Glomerular endothelial cell (primary cell): ENCODE measurements at places on chromosomes 3 and 15.

DNA sequence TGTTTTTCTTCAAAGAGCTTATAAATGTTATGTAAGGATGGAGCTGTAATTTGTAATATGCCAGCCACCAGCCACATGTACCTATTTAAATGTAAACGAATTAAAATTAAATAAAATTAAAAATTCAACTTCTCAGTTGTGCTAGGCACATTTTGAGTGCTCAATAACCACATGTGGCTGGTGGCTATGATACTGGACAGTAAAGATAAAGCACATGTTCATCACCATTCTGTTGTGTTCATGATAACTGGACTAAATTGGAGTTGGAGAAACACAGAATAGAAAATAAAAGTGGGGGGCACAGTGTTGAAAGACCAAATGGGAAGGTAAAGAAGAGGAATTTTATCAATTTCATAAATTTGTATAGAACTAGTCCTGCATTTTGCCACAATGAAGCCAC, 49.8 kb upstream of the DAZL start:
- no peak for DNase-seq

DNA sequence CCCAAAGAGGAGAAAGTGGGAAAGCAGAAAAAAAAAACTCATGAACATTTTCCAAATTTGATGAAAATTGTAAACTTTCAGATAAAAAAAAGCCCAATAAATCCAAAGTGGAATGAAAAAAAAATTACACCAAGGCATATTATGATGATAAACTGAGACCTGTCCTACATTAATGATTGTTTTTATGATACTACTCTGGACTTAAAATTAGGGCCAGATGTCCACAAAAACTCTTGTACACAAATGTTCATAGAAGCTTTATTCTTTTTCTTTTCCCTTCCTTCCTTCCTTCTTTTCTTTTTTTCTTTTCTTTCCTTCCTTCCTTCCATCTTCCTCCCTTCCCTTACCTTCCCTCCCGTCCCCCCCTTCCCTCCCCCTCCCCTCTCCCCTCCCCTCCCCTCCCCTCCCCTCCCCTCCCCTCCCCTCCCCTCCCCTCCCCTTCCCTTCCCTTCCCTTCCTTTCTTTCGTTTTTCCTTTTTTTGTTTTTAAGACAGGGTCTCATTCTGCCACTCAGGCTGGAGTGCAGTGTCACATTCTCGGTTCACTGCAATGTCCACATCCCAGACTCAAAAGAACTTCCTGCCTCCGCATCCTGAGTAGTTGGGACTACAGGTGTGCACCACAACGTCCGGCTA, 243.9 kb downstream of the MEIS2 start:
- DNase-seq: no peak

DNA sequence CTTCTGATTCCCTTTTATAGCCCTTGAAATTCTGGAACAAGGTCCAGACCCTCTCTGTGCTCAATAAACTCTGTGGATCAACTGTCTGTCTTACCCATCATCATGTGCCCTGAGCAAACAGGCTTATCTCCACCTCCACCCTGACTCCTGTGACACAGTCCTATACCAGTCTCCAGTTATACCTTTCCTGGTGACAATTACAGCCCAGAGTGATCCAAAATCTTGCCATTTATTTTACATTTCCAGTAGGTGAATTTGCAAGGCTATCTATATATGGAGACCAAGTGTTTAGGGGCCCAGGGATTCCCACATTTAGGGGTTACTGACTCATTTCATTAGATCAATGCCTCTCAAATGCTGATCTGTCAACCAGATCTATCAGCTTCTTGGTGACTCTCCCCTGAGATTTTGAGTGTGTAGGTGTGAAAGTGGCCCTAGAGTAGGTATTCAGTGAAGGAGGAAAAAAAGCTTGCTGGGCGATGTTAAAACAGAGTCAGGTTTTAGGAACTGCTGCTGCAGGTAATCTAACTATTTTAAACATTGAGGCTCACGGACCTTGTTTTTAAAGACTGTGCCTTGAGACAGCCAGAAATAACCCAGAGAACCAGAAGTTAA, 229.6 kb upstream of the WNT5A start:
- DNase-seq: no peak

DNA sequence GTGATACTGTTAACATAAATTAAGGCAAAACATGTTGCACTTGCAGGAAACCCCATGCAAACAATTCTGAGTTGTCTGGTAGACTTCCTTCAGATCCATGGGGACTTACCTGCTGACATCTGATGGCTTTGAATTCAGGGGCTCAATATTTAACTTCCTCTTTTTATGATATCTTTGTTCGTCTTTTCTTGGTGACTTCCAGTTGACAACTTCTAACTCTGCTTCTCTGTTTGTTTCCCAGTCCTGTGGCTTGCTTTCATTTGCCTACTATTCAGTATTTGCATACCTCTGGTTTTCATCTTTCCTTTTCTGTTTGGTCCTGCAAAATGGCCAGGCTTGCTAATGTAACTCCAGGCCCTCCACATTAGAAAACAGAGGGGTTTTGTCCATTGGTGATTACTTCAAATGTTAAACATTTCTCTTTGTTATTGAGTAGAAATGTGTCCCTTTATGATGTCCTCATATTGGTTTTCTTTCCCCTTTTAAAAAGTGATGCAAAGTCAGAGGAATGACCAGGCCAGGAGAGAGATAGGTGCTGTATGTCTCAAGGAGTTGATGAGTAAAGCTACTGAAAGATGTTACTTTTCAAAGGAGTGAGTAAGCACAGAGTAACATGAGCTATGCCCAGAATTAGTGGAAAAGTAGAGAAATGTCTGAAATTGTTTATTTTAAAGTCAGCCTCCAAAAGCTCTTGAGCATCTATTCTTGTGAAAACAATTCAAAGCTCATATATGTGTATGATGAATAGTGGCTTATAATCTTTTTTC, 335.9 kb downstream of the LPP start:
- no peak for DNase-seq

- no peak for DNase-seq
Measured at GRCh38 chr3:190323246-190323626, 990 bp upstream of the CLDN1 start.

- no peak for DNase-seq
Measured at GRCh38 chr3:14042680-14043079, 82.0 kb downstream of the CHCHD4 start.

- DNase-seq: no peak
Measured at GRCh38 chr3:126431103-126431534, 36.4 kb downstream of the CFAP100 start.

GRCh38 chr15:47258521-47258920, 458.8 kb upstream of the SEMA6D start:
- no peak for DNase-seq

DNA sequence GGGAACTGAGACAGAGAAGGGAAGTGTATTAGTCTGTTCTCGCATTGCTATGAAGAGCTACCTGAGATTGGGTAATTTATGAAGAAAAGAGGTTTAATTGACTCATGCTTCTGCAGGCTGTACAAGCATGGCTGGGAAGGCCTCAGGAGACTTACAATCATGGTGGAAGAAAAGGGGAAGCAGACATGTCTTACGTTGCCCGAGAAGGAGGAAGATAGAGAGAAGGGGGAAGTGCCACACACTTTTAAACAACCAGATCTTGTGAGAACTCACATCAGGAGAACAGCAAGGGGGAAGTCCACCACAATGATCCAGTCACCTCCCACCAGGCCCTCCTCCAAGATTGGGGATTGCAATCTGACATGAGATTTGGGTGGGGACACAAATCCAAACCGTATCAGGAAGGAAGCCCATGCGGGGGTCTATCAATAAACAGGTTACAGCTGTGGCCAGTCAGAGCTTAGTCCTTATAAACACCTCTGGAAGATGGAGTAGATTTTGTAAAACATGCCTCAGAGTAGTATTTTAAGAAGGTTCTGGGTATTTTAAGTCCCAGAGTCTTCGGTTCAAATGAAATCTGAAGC, 153.9 kb downstream of the GHSR start:
- no peak for DNase-seq

GRCh38 chr15:70046679-70047369, 50.9 kb downstream of the TLE3 start:
- no peak for DNase-seq

DNA sequence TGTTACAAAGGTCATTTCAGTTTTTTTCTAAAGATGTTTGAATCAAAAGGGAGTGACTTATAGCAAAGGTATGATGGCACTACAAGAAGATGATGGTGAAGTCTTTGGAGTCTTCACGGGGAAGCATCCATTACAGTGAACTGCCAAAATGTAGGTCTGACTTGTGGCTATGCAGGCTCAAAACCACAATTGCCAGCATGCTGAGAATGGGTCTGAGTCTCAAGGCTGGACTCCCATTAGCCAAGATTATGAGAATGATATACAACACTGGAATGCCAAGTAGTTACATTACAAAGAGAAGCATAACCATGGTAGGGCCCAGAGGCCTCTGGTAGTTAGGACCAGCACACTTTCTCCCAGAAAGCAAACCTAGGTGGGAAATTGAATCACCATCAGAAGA, 194.2 kb downstream of the MTHFS start:
- no peak for DNase-seq

- DNase-seq: no peak
Measured at GRCh38 chr3:30600572-30600971, 5.8 kb upstream of the TGFBR2 start.

GRCh38 chr15:84685304-84685703, 27.3 kb upstream of the NMB start:
- no peak for DNase-seq

DNA sequence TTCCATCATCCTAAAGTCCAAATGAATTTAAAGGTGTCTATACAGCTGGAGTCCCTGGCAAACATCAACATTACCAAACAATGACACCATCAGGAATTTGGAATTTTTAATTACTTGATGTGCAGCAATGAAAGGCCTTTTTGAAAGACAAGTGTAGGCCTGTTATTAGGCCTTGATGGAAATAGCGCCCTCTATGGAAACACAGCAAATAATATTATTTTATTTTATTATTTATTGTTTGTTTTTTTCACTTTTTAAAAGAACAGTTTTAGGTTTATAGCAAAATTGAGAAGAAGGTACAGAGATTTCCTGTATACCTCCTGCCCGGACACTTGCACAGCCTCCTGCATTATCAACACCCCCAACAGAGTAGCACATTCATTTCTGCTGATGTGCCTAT, 18.1 kb upstream of the OR5AC2 start:
- no peak for DNase-seq

DNA sequence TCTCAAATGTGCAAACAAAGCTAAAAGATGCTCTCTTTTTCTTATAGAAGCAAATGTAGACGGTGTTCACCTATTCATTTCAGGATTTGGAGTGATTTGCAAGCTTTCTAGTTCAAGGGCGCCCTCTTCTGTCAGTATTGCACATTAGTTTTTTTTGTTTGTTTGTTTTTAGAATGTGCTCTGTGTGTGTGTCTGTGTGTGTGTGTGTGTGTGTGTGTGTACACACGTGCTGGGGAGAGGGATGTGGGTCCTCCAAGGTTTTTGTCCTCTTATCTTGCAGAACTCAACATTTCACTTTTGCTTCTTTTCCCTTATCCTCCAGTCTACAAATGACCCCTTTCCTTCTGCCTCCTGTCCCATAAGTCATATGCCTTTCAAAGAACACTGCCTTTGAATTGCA, 23.5 kb downstream of the DNAH1 start:
- DNase-seq: peak; percentile 71

- no peak for DNase-seq
Measured at GRCh38 chr3:143078883-143079282, 40.7 kb upstream of the CHST2 start.
